ENCODE measurements at places on chromosomes 7 and 10.

DNA sequence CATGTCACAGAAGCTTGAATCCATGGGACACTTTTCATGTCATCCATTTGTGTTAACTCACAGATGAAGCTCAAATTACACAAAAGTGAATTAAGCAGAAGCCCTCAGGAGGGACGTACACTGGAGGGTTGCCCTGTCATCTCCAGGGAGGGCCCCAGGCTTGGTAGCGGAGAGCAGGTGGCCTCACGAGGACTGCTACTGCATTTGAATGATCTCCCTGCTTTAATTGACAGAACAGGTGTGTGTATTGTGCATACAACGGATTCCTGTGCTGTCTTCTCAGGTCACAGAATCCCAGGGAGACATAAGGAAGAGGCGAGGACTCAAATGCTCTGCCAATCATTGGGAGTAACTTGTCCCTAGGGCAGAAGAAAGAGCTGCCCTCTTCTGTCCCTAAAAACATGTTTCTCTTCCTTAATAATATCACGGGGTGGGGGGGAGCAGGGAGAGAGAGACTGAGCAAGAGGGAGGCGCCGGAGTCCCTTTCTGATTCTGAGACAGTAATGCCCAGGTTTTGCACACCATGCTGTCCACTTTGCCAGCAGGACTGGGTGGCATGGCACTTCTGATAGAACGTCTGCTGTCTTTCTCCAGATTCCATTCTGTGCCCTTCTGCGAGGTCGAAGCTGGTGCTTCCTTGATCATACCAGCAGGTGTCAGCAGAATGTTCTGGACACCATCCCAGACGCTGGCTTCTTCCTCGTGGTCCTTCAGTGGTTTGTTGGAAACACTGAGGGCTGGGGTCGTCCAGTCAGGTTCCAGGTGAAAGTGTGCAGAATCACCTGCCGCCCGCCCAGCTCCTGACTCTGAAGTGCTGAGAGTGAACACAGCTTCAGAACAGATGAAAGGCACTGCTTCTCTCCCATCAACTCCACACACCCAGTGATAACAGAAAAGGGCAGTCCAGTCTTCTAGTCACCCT lies 26.2 kb upstream of the RASGEF1A start:
- DNase-seq = peak; percentile 33

GRCh38 chr10:18664841-18665478 lies 5.7 kb downstream of the ARL5B start:
- DNase-seq = no peak

GRCh38 chr10:114507449-114507848 lies 103.1 kb upstream of the AFAP1L2 start:
- DNase-seq = no peak

- no peak for DNase-seq
Measured at GRCh38 chr10:69965086-69965485, 87.6 kb upstream of the MACROH2A2 start.

DNA sequence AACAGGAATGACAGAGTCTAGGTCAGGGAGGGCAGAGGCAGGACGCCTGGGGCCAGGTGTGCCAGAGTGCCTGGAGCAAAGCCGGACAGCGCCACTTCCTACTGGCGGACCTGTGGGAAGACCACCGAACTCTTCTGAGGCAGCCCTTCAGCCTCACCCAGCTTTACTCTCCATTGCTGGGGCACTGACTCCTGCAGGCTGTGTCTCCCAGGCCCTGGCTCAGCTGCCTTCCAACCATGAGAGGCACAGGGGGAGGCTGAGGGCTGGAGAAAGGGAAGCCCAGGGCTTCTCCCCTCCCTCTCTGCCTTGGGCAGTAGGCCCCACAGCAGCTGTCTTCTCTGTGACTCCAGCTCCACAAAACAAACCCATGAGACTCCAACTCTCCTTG lies 139.6 kb upstream of the UNC5B start:
- no peak for DNase-seq

DNA sequence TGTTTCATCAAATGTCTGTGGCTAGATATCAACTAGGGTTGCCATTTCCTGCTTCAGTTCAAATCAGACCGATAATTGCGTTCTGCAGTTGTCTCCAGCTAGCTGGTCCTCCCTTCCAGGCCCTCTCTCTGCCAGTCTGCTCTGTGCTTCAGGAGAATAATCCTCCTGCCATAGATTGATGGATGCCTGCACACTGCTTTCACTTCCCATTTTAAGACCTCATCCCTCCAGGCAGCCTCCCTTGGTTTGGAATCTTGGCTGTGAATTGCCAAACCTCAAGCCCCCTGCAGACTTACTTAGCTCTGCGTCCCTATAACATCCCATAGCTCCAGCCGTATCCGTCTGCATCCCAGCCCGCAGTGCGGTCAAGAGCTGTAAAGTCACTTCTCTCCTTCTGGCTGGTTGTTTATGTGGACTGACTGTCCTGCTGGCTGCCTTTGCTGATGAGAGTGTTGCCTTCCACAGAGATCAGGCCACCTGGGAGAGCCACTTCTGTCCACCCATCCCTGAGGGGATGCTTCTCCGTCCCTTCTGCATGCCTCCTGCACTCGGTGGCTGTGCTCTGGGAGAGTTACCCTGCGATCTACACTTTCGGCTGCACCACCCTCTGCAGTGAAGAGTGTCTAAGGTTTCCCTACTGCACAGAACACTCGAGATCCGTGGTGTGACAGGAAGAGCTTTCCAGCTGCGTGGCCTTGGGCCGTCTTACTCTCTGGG lies 22.4 kb upstream of the KLF6 start:
- no peak for DNase-seq

DNA sequence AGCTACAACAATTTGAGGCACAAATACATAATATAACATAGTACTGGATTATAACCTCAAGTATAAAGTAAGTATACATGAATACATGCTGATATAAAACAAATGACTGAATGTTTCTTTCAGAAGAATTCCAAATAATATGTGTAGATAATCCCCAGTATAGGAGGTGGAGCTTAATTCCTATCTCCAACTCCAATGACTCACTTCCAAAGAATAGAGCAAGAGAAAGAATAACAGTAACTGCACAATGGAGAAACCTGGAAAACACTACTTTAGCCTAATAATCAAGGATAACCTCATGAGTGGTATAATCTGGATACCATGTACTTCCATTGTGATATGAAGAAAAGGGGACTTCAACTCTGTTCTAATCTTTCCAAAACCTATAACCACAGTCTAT lies 13.7 kb upstream of the SEMA3C start:
- DNase-seq = peak; percentile 54

DNA sequence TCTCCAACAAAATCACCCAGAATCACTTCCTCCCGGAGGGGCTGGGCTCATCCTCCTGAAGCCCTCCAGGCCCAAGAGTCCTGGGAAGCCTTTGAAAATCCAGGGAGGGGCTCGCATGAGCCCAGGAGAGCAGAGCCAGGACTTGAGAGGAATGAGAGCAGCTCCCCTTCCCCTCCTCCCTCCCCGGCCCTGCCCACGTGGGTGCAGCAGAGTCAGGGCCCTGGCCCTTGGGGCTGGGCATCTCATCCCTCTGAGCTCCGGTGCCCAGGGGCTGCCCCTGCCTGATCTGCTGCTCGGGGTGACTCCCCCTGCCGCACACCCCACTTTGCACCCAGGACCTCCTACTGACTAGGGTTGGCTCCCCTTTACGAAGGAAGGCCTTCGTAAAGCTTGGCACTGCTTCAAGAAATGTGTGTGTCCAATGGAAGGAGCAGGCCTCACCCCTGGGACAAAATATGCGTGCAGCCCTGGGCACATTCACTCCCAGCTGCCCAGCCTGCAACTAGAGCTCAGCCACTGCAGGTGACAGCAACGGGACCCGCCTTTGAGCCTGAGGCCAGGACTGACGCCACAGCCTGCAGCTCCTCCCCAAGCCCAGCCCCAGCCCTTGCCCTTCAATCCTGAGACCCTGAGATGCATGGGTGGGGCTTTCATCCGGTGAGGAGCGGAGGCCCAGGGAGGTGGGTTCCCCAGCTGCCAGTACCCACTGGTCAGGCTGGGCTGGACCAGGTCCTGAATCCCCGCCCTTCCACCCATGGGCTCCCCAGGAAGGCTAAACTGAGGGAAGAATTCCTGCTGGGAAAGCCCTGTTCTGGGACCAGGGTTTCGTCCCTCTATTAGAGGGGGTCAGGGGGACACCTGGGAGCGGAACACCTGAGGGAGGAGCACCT lies 21.8 kb downstream of the PWWP2B start:
- DNase-seq = peak; percentile 32

DNA sequence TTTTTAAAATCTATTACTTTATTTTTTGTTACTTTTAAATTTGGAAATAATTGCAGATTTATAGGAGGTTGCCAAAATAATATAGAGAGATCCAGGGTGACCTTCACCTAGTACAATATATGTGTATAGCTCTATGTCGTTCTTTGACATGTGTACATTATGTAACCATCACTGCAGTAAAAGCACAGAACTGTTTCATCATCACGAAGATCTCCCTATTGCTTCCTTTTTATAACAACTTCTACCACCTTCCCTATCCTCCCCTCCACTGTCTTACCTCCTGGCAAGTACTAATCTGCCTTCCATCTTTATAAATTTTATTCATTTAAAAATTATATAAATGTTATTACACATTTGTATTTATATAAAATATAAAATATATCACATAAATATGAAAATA lies 251.0 kb downstream of the AUTS2 start:
- no peak for DNase-seq

GRCh38 chr10:130745821-130746220 lies 565.7 kb downstream of the TCERG1L start:
- DNase-seq = no peak

DNA sequence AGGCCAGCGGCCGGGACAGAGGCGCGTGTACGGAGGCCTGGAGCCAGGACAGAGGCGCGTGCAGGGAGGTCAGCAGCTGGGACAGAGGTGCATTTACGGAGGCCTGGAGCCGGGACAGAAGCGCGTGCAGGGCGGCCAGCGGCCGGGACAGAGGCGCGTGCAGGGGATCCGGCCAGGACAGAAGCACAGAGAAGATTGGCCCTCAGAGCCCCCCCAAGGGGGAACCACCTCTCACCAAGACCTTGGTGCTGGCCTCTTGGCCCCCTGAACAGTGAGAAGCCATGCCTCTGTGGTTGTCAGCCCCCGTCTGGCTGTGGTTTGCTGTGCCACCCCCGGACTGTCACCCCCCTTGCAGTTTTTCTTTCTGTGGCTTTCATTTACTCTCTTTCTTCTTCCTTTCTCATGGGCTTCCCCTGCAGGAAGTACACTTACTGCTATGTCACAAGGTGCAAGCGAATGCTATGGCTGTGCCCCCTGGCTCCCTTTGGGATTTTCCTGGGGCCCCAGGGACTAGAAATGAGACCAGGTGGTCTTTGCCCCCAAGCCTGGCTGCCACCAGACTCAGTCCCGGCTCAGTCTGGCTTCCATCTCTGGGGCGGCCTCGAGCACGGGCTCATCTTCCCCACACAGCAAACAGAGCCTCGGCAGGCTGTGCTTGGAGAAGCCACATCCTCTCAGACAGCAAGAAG lies 41.1 kb downstream of the INSIG1 start:
- no peak for DNase-seq

- DNase-seq = no peak
Measured at GRCh38 chr10:4385231-4385870, 440.7 kb upstream of the AKR1E2 start.

DNA sequence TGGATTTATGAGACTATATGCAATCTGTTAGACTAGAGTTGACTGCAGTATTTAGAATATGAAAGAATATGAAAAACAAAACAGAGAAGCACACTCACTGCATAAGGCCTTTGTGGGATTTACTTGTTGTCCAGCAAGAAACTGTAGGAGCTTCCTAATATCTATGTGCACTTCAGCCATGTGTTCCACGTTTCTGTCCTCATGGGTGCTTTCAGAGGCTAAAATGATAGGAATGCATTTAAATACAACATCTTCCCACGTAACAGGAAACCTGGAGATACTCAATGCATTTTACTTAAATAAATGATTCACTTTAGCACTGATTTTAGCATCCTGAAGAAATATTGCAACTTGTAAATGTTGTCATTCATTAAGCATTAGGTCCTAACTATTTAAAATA lies 11.7 kb downstream of the HUS1 start:
- no peak for DNase-seq

- DNase-seq = no peak
Measured at GRCh38 chr7:40341836-40342235, 207.0 kb downstream of the SUGCT start.

DNA sequence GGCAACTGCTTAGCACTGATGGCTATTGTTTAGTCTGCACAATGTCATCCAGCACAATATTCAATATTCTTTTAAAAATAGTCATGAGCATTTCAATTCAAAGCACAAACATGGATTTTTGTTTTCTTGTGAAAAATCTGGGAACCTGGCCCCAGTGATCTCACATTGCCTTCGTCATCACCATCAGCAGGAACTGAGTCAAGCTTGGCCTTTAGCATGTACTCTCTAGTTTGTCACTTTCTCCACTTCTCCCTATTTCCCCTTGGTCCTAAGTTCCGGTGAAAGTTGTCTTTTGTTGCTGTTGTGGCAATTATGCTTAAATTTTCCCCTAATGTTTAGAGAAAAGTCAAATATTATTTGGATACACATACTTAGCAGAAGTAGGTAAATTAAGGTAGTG lies 252.9 kb upstream of the SORCS1 start:
- no peak for DNase-seq

DNA sequence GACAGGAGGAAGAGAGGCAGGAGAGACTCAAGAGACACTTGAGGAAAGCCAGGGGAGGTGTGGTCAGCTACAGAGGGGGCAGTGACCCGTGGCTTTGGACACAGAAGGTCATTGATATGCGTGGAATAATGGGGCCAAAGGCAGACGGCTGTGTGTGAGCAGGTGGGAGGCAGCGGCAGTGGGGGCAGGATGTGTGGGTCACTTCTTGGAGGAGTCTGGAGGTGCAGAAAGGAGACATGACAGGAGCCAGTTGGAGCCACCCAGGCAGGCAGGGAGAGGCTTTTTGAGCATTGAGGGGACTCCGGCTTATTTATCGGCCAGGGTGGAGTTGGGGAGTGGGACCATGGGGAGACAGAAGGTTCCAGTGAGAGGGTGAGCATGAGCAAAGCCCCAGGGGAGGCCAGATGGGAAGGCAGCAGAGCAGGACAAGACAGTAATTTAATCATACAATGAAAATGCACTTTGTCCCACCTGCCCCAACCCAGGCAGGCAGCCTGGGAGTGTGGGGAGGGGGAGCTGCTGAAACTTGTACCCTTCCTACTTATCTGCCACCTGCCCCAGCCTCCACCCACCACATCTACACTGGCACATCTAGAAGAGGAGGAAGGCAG lies 5.0 kb downstream of the LDB3 start:
- no peak for DNase-seq
